Left ventricle myocardium superior (tissue), 1 donor: ENCODE measurements at places on chromosomes 1 and 21. TPM values are rescaled to one million over a fixed set of nuclear protein-coding genes. Genes with fewer than 3 reads are reported as not detected.

DNA sequence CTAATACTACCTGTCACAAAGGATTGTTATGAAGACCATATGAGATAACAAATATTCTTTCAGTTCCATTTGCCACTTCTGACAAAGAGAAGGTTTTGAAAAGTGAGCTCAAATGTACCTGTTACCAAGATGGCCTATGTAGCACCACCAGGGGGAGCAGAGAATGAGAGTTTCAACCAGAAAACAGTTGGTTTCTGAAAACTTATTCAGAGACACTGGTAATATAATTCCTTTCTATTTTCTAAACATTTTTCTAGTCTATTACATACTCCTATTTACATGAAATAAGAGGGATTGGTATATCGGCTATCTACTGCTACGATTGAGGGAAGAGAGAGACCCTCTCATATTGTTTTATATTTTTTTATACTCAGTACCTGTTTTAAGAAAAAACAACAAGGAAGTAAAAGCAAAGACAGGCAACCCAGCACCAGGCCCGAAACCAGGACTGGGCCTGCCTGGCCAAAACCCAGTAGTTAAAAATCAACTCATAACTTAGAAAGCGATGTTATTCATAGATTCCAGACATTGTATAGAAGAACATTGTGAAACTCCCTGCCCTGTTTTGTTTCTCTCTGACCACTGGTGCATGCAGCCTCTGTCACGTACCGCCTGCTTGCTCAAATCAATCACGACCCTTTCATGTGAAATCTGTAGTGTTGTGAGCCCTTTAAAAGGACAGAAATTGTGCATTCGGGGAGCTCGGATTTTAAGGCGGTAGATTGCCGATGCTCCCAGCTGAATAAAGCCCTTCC, 48.3 kb downstream of the IL23R start:
- DNase-seq = no peak

DNA sequence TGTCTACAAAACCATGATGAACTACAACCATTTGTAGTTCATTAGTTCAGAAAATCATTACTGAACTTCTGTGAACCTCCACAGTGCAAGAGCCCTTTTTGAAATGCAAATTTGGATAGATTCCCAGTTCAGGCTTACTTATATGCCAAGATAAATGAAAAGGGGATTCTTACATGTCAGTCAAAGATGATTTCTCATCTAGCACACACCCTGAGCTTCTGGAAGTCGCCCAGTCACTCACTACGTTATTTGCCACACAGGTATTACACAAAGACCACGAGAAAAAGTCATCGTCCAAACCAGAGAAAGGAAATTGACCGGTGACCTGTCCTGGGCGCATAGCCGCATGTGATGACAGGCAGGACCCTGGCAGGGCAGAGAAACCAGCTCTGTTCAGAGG, 41.8 kb downstream of the ETS2 start:
- DNase-seq = no peak

DNA sequence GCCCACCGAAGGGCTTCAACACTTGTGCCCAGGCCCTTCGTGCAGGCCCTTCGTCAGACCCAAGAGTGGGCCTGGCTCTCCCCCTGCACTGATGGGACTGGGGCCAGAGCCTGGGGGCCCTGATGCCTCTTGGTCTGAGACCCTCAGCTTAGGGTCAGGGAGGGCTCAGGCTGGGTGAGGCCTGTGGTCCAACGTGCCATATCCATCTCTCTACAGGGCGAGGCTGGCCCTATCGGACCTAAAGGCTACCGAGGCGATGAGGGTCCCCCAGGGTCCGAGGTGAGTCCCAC, 15.6 kb downstream of the COL6A1 start:
- DNase-seq = no peak

DNA sequence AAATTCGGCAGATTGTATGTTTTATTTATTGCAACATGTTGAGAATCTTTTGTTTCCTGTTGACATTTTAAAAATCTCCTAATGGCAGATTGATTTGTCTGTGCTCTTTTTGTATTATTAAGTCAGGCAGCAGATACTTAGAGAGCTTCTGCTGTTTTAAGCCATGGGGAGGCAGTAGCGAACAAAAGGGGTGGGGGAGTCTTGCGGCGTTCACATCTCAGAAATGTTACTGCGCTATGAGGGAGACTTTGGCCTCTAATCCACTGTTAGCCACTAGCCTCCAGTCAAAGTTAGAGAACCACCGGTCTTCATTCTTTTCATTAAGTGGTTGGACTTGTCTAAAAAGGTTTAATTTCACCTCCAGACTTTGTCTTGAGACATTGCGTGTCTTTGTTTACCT, 93.6 kb downstream of the DYRK1A start:
- DNase-seq = no peak

GRCh38 chr1:177023249-177023648, 141.3 kb downstream of the ASTN1 start:
- DNase-seq = no peak

Gene SPRR1B
- total RNA-seq = not detected

GRCh38 chr1:197786280-197786679, 11.0 kb upstream of the DENND1B start:
- DNase-seq = no peak

GRCh38 chr1:66527686-66528085, 6.3 kb upstream of the SGIP1 start:
- no peak for DNase-seq

Gene CYP4A11
- total RNA-seq = not detected

Gene F11R
- 8.3 TPM for total RNA-seq
